CD8-positive, alpha-beta memory T cell (primary cell): ENCODE measurements at places on chromosomes 12 and 14. TPM values are rescaled to one million over a fixed set of nuclear protein-coding genes. Genes with fewer than 3 reads are reported as not detected.

IL26 gene
- 0.88 TPM for total RNA-seq

PTHLH gene
- total RNA-seq, result 0.44 TPM

OLR1 gene
- 0.11 TPM for total RNA-seq

DNA sequence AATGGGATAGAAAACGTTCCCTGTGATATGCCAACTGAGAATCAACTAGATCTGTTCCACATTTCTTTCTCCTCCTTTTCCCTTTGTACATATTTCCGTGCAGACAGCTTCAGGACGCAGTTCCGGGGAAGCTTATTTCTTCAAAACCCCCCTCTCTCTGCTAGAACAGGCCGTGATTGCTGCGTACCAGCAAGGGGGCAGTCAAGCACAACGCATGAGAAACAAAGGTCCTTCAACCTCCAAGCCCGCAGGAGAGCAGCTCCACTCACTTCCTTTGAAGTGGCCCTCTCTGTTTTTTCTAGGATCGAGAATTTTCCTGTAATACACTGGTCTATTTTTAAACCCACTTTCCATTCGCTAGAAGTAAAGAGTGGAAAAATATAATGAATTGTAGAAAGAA, 80.8 kb downstream of the ZNF664 start:
- DNase-seq, result no peak

GRCh38 chr14:59377491-59377890, 87.7 kb downstream of the GPR135 start:
- DNase-seq, result no peak

GRCh38 chr14:51022769-51023168, 72.1 kb downstream of the TRIM9 start:
- no peak for DNase-seq

DNA sequence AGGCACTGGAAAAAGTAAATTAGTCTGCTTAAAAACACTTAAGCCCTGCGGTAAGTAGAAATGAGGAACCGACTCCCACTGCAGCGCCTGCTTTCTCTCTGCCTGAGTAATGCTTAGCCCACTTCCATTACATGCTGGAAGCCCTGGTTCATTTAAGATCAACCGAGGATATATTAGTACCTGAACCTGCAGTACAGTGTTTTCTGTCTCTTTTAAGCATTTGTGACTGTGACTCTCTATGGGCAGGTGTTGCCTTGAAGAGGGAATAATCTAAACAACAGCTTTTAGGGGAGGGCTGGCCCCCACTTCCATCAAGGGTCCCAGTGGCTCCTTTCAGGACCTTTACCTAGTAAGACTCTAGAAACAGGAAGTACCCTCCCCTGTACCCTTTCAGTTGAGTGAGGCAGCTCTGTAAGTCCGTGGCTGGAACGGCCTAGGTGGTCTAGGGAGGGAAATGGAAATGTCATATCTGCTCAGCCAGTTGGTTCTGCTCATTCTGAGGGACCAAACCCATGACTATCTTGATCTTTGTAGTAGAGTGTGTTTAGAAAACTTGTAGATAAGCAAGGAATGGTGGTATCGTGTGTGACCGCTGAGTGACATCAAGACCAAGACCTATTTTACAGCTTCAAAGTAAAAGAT, 56.2 kb downstream of the FNTB start:
- DNase-seq, result no peak

GRCh38 chr14:75120541-75121291, 6.1 kb downstream of the NEK9 start:
- DNase-seq, result no peak

- DNase-seq, result no peak
Observed at GRCh38 chr12:48824905-48825304, 6.6 kb downstream of the CACNB3 start.

DNA sequence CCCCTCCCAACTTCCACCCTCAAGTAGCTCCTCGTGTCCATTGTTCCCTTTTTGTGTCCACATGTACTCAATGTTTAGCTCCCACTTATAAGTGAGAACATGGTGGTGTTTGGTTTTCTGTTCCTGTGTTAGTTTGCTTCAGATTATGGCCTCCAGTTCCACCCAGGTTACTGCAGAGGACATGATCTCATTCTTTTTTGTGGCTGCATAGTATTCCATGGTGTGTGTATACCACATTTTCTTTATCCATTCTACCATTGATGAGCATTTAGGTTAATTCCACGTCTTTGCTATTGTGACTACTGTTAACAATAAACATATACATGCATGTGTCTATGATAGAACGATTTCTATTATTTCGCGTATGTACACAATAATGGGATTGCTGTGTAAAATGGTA, 362.6 kb downstream of the TMTC2 start:
- DNase-seq, result no peak

- DNase-seq, result no peak
Observed at GRCh38 chr14:91218014-91218413, 26.5 kb downstream of the GPR68 start.

GRCh38 chr12:31226639-31227038, 99.3 kb downstream of the SINHCAF start:
- no peak for DNase-seq

GRCh38 chr12:74780182-74780849, 242.7 kb downstream of the ATXN7L3B start:
- no peak for DNase-seq

DNA sequence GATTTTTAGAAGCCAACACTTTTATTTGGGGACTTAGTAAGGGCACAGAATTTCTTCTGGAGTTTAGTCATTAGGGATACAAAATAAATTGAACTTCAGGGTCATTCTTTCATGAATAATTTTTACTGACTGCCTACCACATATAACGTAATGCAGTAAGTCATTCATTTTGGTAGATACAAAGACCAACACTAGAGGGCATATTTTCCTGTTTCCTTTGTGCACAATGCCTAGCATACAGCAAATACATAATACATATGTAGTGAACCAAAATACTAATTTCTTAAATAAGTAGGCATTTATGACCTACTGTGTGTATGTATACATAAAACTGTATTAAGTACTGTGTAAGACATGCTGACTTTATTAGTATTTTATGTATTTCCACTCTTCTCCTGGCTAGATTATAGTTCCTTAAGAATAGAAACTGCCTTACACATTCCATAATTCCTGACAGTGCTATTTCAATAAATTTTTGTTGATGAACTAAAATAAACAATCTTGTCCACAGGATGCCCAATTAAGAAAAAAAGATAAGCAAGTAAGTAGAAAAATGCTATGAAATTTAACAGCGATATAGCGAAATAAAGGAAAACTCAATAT, 47.9 kb downstream of the PPP1R12A start:
- peak; percentile 26 for DNase-seq

GRCh38 chr14:92389598-92390158, 66.7 kb downstream of the SLC24A4 start:
- DNase-seq, result no peak

- no peak for DNase-seq
Observed at GRCh38 chr12:105457026-105457425, 126.5 kb downstream of the C12orf75 start.
